Bronchial epithelial cell (primary cell): ENCODE measurements at places on chromosomes 2 and 18.

GRCh38 chr18:32049393-32050171 is 31.0 kb downstream of the RNF125 start:
- DNase-seq = peak; percentile 17

GRCh38 chr2:34656632-34657031 is 1057.5 kb upstream of the FAM98A start:
- no peak for DNase-seq

- no peak for DNase-seq
These were observed 56.2 kb downstream of the SLC38A11 start for GRCh38 chr2:164899121-164899520.

GRCh38 chr2:23042216-23042906 is 342.6 kb upstream of the KLHL29 start:
- no peak for DNase-seq

GRCh38 chr2:80151651-80152050 is 152.9 kb downstream of the LRRTM1 start:
- DNase-seq = no peak

DNA sequence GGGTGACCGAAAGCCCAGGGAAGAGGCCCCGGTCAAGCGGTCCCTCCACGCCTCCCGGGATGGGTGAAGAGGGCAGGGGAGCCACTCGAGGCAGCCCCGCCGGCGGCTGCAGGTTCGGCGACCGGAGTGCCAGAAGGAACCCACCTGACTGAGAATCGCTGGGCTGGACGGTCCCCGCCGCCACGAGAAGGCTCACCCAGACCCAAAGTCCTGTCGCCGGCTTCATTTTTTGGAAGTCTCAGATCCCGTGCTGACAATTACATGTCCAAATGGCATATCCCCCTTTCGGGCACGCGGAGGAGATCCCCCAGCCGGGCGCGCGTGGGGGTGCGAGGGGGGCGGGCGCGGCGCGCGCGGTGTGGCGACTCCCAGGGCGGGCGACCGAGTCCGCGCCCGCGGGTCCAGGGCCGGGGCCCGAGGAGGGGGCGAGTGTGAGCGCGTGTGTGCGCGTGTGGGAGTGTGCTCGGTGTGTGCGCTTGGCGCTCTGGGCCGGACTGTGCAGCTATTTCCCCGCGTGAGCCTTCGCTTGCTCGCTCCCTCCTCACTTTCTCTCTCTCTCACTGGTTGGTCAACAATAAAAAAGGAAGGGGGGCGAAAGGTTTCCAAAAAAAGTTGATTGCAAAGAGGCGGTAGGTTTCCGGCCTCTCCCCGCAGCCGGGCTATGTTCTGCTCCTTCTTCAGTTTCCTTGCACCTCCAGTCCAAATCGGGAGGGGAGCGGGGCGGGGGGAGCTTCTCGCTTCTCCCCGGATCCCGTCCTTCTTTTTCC is at the start of gene ERBB4:
Gene ERBB4, minus strand, starts transcription at position 498 of the 767 bp plus-strand sequence. Its CDS starts 272 bp downstream, at position 226.
- no peak for DNase-seq

DNA sequence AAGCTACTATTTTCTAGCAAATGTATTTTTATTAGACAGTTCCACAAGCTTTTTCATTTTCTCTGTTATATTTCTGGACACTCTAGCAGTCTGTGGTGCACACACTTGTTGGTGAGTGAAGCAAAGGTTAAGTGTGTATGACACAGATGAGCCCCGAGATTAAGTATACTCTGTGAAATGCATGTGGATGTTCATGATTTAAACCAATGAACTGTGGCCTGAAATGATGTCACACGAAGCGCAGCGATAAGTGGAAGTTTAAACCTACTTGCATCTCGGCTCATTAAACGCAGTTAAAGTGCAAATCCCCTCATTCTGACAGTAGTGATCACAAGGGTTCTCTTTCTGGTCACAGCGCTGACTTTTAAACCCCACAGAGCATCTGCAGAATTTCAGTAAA is 1488.8 kb upstream of the NXPH2 start:
- DNase-seq = no peak

GRCh38 chr2:131126436-131126835 is 21.3 kb downstream of the PLEKHB2 start:
- DNase-seq = no peak

- DNase-seq = no peak
These were observed 521.9 kb downstream of the EPHA4 start for GRCh38 chr2:221050020-221050795.

DNA sequence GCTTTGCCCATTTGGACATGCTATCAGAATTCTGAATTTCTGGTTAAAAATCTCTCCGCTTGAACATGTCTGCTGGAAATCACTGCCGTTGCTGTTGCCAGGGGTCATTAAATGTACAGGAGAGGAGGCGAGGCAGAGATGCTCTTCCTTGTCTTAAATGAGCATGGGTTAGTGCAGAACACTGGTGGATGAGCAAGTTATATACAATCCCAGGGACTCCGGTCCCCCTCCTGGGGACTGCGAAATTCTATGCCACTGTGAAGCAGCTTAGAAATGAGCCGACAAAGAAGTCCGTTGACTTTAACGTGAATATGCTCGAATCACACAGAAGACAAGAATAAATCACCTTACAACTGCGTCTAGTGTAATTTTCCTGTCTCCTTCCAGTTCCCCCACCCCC is 95.1 kb upstream of the KLHL14 start:
- no peak for DNase-seq

DNA sequence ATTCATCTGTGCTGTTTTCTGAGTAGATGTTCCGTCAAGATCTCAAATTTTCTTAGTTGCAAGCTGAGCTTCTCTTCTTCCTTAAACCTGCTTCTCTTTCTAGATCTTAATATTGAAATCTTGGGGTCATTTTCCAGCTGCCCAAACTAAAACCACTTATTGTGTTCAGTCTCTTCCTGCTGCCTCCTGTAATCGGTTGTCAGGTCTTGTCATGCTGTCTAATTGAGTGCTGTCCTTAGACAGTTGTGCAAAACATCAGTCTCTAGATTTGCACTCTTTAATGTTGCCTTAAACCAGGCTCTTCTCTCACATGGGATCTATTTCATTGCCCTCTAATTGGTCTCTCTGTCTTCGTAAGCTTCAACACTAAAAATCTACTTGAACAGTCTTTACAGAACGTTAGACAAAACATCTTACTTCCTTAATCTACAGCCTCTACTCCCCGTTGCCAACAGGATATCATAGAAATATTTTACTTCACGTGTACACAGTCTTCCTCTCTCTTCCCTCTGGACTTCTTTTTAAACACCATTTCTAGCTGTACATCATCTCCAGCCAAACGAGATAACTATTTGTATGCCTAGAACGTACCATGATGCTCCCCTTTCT is 34.9 kb downstream of the GPD2 start:
- no peak for DNase-seq

- no peak for DNase-seq
These were observed 73.6 kb downstream of the NRP2 start for GRCh38 chr2:205755923-205756322.

- peak; percentile 67 for DNase-seq
These were observed 53.4 kb downstream of the THADA start for GRCh38 chr2:43542285-43542933.

DNA sequence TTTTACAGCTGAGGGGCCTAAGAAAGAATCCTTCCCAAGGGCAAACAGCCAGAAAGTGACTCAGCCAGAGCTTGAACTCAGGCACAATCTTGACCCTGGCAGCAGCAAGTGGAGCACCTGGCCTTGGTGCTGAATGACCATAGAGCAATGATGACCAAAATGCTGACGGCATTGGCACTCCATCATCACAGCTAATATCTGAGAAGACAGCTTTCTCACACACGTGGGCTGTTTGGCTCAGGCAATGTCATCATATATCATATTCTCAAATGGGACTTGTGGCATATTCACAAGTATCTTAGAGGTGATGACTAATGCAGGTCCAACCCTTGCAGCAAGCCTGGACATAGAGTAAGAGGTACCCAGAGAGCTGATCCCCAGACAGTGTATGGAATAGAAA is 443.9 kb upstream of the MYT1L start:
- DNase-seq = peak; percentile 44

GRCh38 chr2:102618452-102619413 is 620 bp upstream of the SLC9A2 start:
- no peak for DNase-seq

GRCh38 chr2:106076941-106077340 is 117.2 kb downstream of the UXS1 start:
- no peak for DNase-seq

DNA sequence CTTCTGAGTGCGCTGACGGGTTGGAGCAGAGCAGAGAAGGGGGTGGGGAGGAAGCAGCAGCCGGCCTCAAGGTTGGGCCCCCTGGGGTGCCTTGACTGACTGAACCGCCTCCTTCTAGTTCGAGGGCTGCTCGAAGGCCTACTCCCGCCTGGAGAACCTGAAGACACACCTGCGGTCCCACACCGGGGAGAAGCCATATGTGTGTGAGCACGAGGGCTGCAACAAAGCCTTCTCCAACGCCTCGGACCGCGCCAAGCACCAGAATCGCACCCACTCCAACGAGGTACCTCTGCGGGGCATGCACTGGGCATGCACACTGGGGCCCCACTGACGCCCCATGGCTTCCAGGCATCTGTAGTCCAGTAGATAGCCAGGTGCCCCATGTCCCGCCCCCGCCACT is 246.9 kb downstream of the GLI2 start:
- no peak for DNase-seq

GRCh38 chr2:180040146-180040925 is 33.2 kb upstream of the CWC22 start:
- DNase-seq = peak; percentile 89

DNA sequence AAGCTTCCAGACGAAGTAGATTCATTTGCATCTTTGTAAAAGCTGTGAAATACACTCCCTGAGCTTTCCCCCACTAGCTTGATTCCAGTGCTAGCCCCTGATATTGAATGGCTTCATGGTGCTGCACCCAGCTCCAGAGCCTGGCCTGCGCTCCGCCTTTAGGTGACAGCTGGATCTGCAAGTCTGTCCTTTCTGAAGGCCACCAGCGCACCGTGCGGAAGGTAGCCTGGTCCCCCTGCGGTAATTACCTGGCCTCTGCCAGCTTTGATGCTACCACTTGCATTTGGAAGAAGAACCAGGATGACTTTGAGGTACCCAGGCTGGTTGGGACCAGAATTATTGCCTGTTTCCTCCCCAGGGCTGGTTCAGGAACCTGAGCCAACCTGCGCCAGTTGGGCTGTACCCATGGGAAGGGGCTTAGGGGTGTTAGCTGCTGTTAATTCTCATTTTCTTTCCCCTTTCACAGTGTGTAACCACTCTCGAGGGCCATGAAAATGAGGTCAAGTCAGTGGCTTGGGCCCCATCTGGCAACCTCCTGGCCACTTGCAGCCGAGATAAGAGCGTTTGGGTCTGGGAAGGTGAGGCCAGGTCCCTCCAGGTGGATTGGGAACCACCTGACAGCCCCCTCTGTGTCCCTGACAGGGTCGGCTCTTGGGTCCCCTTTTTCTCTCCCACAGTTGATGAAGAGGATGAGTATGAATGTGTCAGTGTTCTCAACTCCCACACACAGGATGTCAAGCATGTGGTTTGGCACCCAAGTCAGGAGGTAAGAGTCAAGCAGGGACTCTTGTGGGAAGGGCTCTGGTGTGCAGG is 1.3 kb downstream of the CIAO1 start:
- DNase-seq = no peak

DNA sequence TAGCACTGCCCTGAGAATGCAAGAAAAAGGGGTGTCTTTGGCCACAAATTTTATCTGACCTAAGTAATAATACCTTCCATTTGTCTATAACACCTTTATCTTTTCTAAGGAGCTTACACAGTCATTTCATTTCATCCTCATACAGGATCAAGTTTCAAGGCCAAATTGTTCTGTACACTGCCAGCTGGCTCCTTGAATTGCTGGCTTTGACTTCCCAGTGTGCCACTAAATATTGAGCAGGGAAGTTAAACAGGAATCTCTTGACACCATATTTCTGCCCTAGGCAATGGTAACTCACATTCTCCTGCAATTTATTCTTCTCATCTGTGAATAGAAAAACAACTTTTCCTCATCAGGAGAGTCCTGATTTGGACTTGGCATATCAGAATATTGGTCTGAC is 195.1 kb upstream of the LRP1B start:
- DNase-seq = no peak

GRCh38 chr2:96099861-96100798 is 16.2 kb downstream of the ADRA2B start:
- DNase-seq = peak; percentile 59
